ENCODE measurements at places on chromosomes 2 and 18.

DNA sequence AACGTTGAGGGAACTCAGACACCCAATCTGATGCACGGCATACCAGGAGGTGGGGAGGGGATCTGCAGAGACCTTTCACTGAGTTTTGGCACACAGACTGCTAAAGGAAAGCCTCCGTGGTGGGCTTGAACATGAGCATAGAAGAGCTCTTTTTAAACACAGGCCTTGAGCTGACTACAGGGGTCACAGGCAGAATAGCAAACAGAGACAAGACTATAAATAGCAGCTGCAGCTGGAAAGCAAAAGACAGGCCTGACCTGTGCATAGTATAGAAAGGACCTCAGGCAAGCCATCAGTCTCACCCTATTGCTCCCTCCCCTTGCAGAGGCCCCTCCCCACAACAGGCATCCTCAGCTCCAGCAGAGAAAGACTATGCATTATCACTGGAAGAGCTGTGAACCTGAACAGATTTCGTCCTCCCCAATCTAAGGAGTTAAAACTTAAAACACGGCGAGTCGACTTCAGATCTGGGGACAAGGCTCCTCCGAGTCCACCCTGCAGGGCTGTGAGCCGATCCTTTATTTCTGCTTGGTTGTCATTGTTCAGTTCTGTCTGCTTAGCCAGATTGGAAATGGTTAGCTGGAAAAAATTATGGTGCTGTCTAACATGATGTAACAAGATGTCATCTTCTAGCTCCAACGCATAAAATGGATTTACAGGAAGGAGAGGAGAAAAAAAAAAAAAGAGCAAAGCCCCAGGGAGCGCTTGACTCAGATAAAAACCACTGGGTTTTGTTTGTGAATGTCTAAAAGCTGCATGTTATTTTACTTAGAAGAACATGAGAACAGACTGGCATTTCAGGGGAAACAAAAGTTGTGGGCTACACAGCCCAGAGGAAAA is 25.2 kb upstream of the LCLAT1 start:
- peak; percentile 22 for DNase-seq

- DNase-seq: no peak
Measured at GRCh38 chr2:26883956-26884355, 36.0 kb downstream of the DPYSL5 start.

DNA sequence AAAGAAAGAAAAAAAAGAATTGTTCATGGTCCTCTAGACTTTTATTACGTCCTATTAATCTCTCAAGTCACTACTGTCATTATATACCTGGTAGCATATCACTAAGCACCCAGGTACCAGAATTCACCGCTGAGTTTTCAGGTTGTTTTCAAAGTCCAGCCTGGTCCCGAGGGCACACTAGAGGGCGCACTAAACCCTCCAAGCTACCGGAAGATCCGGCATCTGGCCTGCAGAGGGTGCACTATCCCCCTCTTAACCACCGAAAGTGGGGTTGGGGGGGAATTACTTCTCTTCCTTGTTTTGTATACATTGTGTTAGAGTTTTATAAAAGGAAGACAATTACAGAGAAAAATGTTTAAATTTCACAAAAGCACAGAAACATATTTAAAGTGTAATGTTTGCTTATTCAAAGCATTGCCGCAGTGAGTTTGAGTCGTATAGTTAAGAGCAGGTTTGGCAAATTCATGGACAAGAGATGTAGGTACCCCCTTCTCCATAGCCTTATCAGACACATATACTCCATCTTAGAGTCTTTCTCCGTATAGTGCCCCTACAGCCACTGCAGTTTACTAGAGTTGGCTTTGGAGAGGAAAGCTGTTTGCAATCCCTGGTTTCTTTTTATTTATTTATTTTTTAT is 19.2 kb downstream of the MOGAT1 start:
- no peak for DNase-seq

- no peak for DNase-seq
Measured at GRCh38 chr2:232893834-232894233, 23.8 kb downstream of the SNORC start.

- DNase-seq: no peak
Measured at GRCh38 chr2:133475610-133476009, 92.7 kb downstream of the NCKAP5 start.

GRCh38 chr2:113175042-113175628 is 1.4 kb downstream of the PSD4 start:
- no peak for DNase-seq

DNA sequence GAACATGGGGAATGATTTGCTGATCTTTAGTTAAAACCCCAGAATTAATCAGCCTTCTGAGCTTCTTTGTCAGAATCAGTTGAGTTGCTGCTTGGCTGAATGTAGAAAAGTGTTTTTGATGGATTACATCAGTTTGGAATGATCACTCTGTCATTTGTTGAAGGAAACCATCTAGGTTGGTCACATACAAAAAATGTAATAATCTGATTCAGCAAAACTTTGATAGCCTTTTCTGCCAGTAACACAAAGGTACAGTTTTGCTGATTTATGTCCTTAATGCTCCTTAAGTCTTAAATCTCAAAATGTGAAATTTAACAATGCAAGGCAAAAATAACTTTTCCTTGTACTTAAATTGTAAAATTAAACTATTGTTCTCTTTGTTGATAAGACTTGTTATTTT is 74.3 kb downstream of the GALNT13 start:
- no peak for DNase-seq

- no peak for DNase-seq
Measured at GRCh38 chr2:45545943-45546342, 65.1 kb downstream of the SRBD1 start.
